ENCODE measurements at places on chromosomes 12 and 14. TPM values are rescaled to one million over a fixed set of nuclear protein-coding genes. Genes with fewer than 3 reads are reported as not detected.

DNA sequence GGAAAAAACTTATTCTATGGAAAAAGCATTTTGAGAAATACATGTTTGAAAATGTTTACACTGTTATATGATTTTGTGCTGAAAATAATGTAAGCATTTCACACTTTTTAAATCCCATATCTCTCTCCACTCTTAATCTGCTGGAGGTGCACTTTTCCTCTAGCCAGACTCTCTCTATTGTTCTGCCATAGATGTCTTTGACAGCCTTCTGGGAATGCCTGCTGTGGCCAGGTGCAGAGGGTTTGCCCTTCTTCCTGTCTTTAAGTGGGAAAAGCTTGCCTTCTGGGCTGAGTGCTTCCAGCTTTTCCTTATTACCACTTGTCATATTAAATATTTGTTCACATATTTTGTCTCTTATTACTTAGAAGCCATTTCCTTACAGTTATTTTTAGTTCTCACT lies 60.1 kb upstream of the PPM1H start:
- no peak for DNase-seq

DNA sequence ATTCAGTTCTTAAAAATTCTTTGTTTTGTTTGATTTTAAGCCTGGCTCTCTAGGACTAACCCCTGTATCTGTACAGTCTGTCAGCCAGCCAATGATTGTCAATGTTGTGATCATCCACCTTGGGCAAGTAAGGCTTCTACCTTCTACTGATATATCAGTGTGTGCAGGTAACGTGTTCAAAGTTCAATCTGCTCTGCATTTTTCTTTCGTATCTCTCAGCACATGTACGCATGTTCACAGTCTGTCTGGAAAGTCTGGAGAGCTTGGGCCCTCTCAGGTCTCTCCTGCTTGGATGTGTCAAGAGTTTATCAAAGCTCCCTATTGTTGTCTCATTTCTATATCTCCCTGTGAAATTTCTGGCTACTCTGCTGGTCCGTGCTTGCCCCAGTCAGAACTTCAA lies 138.6 kb upstream of the VRK1 start:
- no peak for DNase-seq

DNA sequence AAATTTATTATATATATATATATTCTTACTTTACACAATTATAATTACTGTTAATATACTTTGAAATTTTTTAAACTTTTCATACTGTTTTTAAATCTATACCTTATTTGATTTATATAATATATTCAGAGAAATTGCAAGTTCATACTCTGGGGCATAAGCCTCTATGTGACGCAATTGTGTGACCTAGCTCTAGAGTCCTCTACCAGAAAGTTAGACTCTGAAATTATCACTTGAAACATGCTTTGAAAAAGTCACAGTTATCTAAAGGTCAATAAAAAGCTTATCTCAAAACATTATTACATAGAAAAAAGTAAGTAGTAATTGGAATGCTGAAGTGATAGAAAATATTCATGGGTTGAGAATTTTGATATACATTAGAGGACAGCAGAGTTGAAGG lies 93.8 kb downstream of the LIN7A start:
- DNase-seq, result no peak

DNA sequence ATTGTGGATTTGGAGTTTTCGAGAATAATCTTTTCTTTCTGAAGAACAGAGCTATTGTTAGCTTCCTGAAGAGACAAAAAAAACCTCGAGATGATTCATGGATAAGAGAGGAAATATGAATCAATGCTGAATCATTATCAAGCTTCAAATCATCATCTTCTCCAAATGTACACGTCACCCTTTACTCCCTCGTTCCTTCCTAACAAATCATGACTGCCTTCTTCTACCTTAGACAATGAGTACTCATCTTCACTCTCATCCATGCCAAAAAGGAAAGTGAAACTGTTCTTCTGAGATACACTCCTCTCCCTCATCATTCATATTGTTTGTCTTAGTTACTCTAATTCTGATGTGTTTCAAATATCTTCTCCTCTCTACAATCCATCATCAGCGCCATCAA lies 1115.8 kb upstream of the ATXN7L3B start:
- no peak for DNase-seq

DNA sequence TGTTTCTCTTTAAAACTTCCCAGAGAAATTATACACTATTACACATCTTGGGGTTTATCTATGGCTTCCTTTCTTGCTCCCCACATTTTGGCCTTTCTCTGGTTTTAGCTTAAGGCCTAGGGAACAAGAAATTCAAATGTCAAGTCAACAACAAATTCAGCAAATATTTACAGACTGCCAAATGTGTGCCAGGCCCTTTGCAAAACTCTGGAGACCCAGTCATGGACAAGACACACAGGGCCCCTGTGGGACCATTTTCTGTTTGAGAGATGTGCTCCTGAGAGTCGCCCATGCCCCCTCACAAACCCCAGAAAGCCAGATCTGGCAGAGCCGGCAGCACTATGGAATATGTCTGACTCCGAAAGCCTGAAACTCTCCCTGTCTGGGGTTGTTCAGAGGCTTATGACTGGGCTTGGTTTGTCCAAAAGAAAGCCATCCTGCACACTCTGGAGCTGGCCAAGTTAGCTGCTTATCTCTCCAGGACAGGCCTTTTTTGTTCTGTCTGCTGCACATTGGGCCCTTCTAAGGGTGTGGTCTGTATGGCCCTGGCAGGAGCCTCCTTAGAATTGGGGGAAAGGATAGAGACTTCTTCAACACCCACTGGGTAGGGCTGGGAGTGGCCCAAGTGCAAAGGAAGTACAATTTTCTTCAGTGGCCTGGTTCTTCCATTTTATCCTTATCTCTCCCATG lies 1.1 kb upstream of the KRT3 start:
- no peak for DNase-seq

- no peak for DNase-seq
Observed at GRCh38 chr12:49539406-49540228, 787 bp downstream of the KCNH3 start.

GRCh38 chr14:76237349-76237990 lies 85.7 kb downstream of the GPATCH2L start:
- no peak for DNase-seq

GRCh38 chr12:17020765-17021164 lies 414.8 kb upstream of the LMO3 start:
- DNase-seq, result no peak

- no peak for DNase-seq
Observed at GRCh38 chr14:30240018-30240417, 312.4 kb upstream of the PRKD1 start.

GRCh38 chr14:51682411-51682810 lies 30.7 kb downstream of the FRMD6 start:
- DNase-seq, result no peak

- DNase-seq, result no peak
Observed at GRCh38 chr12:2638273-2639019, 156.3 kb upstream of the FKBP4 start.

GRCh38 chr12:74490390-74491064 lies 47.1 kb upstream of the ATXN7L3B start:
- no peak for DNase-seq

DNA sequence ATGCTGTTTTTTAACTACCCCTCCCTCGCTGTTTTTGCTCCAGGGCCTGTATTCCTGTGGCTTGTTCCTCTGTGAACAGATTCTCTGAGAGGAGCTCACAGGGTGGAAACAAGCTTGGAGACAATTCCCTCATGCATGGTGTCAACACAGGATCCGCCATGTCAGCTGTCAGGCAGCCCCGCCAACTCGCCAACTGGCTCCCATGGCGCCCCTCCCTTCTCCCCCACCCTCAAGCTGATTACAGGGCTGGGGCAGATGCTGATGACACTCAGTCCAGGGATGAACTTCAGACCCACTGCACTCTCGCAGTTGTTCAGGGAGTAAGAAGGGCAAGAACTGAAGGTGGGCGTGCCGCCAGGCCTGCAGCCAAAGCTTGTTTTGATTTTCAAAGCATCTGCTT lies 229.9 kb downstream of the NTF3 start:
- DNase-seq, result peak; percentile 61

DNA sequence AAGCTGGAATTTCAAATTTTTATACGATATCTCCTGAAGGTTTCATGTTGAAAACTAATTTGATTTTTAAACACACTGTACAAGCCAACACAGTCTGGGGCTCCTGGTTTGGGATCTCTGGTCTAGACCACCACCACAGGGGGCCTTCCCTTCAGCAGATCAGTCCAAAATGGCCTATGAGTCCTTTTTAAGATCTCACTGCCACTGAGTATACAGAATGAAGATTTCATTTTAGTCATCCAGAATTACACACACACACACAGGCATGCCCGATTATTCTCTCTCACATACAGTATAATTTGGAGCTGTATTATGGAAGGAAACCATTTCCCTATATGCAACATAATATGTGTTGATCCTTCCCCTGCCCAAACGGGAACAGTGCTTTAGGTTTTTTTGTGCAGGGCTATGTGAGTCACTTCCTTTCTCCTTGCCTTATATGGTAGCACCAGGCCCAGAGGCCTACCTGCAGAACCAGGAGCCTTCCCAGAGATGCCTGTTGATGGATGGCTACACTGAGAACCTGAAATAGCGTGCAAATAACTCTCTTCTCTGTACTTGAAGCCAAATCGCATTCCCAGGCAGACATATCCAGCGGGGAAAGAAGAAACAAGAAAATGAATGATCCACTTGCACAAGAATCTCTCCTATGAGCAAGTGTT lies 28.1 kb upstream of the WNK1 start:
- no peak for DNase-seq

DNA sequence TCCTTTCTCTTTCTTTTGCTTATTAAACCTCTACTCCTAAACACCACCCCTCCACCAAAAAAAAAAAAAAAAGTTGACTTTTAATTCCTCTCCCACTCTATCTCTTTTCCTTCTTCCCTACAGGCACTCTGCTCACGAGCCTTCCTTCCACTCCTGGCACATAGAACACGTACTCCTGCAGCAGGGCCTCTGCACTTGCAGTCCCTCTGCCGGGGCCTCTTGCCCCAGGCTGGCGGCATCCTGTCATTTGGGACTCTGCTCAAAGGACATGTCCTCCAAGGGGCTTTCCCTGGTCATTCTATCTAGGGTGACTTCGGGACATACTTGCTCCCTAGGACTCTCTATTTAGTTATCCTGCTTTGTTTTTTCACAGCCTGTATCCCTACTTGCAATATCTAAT lies 7.7 kb downstream of the FOS start:
- peak; percentile 73 for DNase-seq

- no peak for DNase-seq
Observed at GRCh38 chr12:102633981-102634605, 153.7 kb upstream of the IGF1 start.

GRCh38 chr12:63420206-63420644 lies 248.1 kb downstream of the DPY19L2 start:
- no peak for DNase-seq

The EGLN3 gene
- total RNA-seq, result 81.9 TPM

The TMEM30B gene
- total RNA-seq, result 1.9 TPM

The LRRC43 gene
- total RNA-seq, result 0.69 TPM

The RFLNA gene
- 0.31 TPM for total RNA-seq

The AQP6 gene
- 0.25 TPM for total RNA-seq

The CHGA gene
- not detected for total RNA-seq

The DDX24 gene
- total RNA-seq, result 268 TPM

The RHEBL1 gene
- not detected for total RNA-seq

The SLC5A8 gene
- not detected for total RNA-seq

The CSRP2 gene
- total RNA-seq, result 10.2 TPM

The GDF3 gene
- total RNA-seq, result not detected

The B3GNT4 gene
- total RNA-seq, result not detected
